Brain microvascular endothelial cell (primary cell): ENCODE measurements at places on chromosomes 4 and X.

DNA sequence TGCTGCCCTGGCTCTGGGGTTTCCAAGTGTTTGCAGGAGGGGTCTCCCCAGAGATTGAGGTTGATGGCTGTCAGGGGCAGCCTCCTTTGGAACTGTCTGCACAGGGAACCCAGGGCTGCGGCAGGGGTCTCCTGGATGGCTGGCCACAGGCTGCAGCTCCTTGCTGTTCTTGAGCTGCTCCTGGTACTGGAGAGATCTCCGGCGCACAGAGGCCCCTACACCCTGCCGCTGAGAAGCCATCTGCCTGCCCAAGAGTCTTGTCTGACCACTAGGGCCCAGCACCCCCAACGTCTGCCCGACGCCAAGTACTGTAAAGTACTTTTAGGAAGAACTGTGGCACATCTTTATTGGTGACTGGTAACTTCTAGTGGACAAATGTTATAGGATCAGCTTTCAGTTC lies 13.5 kb downstream of the STIM2 start:
- no peak for DNase-seq

DNA sequence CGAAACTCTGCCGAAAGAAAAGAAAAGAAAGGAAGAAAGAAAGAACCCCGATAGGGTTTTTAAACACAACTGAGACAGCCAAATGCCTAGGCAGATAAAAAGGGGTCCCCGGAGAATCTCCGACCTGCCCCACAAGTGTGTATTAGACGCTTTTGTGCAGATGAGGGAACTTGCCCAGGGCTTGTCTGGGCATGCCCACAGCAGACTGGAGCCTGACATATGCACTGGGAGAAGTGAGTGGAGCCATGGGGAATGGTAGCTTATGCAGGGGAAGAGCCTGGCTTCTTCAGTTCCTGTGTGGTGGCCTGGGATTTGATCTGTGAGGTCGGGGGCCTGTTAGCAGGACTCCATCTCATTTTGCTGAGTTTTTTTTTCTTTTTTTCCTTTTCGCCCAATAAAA lies 199.0 kb downstream of the GPC3 start:
- no peak for DNase-seq

DNA sequence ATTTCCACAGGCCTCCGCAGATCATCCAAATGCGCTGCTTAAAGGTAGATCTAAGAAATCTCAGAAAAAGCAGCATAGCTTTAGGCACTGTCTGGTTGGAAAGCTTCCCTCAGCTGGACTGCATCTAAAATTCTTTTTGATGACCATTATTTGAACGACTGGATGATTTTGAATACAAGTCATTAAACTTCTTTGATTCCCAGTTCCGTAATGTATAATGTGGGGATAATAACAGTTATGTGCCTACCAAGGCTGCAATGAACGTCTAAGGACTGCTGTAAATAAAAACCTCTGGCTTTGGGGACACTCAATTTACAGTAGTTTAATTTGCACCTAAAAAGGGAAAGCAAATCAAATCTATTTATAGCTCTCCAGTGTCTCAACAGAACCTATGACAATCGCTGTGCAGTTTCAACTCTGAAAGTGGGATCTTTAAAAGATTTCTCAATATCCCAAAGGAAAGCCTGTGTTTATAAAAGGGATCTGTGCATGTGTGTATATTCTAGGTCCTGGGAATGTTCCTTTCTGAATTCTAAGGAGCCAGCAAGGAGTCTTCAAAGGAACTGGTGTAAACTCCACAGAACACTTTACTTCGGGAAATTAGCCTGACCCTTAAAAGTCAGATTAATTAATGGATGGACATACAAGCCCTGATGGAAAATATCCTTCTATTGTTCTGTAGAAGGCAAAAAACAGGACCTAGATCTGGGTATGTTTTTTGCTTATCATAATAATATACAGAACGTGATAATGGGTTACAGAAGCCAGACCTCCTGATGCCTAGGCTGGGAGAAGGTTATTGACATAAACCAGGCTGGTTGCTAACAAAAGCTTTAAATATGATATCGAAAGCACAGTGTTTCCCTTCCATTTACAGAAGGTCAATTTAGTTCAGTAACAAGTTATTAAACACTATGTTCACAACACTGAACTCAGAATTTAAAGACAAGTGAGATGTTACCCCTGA lies 53.4 kb downstream of the AFAP1 start:
- no peak for DNase-seq

DNA sequence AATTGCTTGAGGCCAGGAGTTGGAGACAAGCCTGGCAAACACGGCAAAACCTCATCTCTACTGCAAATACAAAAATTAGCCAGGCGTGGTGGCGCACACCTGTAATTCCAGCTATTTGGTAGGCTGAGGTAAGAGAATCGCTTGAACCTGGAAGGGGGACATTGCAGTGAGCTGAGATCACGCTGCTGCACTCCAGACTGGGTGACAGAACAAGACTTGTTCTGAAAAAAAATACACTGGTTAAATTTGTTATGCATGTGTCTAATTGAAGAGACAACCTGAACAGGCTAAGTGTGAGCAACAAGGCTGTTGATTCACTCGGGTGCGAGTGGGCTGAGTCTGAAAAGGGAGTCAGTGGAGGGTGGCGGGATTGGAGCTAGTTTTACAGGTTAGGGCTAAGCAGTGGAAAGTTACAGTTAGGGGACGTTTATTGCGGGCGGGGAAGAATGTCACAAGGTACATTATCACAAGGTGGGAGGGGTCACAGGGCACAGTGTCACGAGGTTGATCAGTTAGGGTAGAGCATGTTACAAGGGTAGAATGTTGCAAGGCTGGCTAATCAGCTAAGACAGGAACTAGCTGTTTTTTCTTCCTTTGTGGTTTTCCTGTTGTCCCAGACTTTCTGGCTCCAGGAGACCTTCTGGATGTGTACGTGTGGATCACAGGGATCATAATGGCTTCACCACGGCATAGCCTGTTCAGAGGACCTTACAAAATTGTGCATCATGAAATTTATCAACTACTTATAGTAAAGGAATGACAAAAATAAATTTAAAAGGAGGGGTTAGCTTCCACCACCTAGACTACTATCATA lies 115.8 kb downstream of the NAA11 start:
- peak; percentile 10 for DNase-seq

- DNase-seq, result no peak
Measured at GRCh38 chrX:150821971-150822370, 76.5 kb downstream of the CD99L2 start.

GRCh38 chr4:134544303-134544770 lies 342.7 kb upstream of the PABPC4L start:
- no peak for DNase-seq

DNA sequence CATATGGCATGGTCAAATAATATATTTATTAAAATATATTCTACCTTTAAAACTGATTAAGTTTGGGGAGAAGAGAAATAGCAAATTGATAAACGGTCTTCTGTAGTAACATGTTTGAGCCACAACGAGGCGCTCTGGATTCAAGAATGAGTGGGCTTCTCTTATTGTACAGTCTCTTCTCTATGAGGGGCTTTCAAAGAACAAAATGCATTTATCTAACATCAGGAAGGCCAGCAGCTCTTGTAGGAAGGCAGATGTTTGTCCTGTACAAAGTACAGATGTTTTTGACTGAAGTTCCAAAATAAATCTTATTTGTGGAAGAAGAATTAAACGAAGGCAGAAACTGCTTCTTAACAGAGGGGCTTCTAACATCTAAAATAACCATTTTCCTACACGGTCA lies 153.6 kb downstream of the RASL11B start:
- peak; percentile 49 for DNase-seq

DNA sequence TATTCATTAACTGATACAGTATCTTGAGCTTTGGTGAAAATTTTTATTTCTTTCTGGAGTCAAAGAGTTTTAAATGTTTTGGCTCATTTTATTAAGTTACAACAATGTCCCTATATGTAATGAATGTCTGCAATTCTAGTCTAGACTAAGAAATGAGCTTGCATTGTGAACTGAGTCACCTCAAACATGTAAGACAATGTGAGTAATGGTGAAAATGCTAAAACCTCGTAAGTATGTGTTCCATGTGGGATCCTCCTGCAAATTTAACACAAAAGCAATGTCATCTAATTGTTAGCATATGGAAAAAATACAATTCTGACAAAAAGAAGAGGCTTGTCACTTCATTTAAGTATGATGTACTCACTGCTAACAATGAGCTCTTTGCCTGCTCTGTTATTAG lies 480.5 kb upstream of the FSTL5 start:
- DNase-seq, result peak; percentile 33

DNA sequence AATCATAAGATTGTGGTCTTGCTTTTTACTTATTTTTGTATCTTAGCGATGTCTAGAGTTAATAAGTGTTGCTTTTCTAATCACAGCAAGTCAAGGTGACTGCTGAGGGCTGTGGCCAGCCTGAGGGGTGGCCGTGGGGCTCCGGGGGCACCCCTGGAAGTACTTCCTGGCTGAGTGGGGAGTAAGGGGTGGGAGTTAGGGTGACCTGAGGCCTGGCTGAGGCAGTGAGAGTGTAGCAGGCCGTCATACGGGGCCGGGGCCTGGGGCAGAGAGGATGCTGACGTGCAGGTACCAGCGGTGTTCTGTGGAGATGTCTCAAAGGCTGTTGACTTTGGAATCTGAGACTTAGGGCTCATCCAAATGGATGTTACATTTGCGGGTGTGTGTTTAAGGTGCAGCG lies 29.3 kb downstream of the PIGG start:
- no peak for DNase-seq

DNA sequence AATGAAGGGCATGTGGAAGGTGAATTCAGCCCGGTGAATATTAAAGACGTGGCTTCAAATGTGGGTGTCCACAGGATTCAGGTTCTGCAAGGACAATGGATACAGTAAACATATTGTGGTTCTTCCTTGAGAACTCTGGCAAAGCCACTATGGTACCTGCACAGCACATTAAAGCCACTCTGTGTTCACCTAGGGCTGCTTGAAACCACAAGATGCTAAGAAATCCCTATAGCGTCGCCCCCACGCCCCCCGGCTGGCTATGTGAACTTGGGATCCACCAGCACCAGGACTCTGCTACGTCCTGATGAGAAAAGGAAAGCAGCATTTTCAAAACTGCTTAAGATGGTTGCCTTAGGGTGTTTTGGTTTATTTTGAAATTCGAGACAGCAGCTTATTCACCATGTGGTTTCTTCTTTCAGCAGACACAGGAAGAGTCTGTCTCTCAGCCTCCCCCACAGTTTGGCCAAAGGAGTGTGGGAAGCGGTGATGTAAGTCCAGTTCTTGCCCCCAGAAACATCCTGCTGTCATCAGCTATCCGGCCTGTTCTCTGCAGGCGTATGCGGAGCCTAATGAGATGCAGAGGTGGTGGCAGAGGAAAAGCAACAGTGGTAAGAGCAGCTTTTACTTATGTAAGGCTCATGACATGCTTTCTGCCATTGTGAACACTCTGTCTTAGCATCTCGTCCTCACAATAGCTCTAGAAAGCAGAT lies 111.5 kb downstream of the AFAP1 start:
- DNase-seq, result peak; percentile 99

DNA sequence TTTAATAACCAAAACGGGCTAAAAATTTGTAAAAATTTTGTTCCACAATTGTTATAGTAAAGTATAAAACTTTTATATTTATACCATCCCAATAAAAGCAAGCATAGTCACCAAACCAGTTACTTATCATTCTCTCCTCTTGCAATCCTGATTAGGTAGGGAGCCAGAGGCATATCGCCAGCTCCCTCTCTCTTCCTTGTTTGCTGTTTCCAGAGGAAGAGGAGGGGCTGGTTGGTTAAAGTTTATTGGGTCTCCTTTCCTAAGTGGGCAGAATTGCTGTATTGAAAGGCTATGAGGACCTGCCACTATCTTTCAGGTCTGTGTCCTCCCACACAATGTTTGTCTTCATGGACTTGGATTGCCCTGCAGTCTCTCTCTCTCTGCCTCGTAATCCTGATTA lies 29.6 kb upstream of the BBS12 start:
- DNase-seq, result no peak

DNA sequence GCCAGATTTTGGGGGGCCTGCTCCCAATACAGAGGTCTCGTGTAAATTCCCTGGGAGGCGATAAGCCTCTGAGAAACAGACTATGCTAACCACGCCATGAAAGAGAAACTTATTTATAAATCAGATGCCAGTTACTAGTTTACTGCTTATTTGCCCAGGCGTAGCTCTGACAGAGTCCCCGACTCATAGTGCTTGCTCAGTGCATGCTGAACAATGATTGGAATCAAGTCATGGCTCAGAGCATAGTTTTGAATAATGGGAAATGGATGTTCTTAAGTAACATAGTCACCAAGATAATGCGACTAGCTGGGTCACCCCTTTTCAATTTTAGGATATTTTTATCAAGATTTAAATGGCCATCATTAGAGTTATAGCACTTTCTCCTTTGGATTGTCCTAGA lies 39.9 kb downstream of the HTT start:
- DNase-seq, result no peak
